Activated naive CD4-positive, alpha-beta T cell treated with anti-CD3 and anti-CD28 coated beads, Interleukin-2, amount 50 U/mL, for 72 hours (primary cell): ENCODE measurements at places on chromosomes 12 and 14. TPM values are rescaled to one million over a fixed set of nuclear protein-coding genes. Genes with fewer than 3 reads are reported as not detected.

GRCh38 chr14:92960706-92961566 lies 38.0 kb downstream of the CHGA start:
- no peak for DNase-seq

GRCh38 chr14:102472791-102473150 lies 36.8 kb downstream of the ANKRD9 start:
- no peak for DNase-seq

- DNase-seq, result no peak
Measured at GRCh38 chr12:49619286-49619685, 4.1 kb upstream of the PRPF40B start.

The IAPP gene
- not detected for total RNA-seq

The MSI1 gene
- not detected for total RNA-seq
